Right cardiac atrium (tissue), 5 donors: ENCODE measurements at places on chromosomes 11 and 22. TPM values are rescaled to one million over a fixed set of nuclear protein-coding genes. Genes with fewer than 3 reads are reported as not detected.
A peak's percentile ranks its signal among the peaks of the same experiment; 100 is the strongest.

TSGA10IP gene
- not detected for total RNA-seq

ESAM gene
- 31.2 TPM for total RNA-seq

OR8A1 gene
- not detected for total RNA-seq

ZNF214 gene
- 2.1 TPM for total RNA-seq

OR10A2 gene
- not detected for total RNA-seq

OR56A1 gene
- total RNA-seq: not detected

GLB1L3 gene
- not detected for total RNA-seq

CASP5 gene
- not detected for total RNA-seq

GAB4 gene
- total RNA-seq: not detected

BATF2 gene
- 1.4 TPM for total RNA-seq

TUB gene
- total RNA-seq: 24.8 TPM

MS4A6A gene
- 99.0 TPM for total RNA-seq

- DNase-seq: no peak
Measured at GRCh38 chr11:27367881-27368280, 4.9 kb upstream of the CCDC34 start.

GRCh38 chr11:26930518-26931247 is 63.2 kb upstream of the FIBIN start:
- no peak for DNase-seq

GRCh38 chr11:72609045-72609444 is 65.2 kb downstream of the PDE2A start:
- no peak for DNase-seq

DNA sequence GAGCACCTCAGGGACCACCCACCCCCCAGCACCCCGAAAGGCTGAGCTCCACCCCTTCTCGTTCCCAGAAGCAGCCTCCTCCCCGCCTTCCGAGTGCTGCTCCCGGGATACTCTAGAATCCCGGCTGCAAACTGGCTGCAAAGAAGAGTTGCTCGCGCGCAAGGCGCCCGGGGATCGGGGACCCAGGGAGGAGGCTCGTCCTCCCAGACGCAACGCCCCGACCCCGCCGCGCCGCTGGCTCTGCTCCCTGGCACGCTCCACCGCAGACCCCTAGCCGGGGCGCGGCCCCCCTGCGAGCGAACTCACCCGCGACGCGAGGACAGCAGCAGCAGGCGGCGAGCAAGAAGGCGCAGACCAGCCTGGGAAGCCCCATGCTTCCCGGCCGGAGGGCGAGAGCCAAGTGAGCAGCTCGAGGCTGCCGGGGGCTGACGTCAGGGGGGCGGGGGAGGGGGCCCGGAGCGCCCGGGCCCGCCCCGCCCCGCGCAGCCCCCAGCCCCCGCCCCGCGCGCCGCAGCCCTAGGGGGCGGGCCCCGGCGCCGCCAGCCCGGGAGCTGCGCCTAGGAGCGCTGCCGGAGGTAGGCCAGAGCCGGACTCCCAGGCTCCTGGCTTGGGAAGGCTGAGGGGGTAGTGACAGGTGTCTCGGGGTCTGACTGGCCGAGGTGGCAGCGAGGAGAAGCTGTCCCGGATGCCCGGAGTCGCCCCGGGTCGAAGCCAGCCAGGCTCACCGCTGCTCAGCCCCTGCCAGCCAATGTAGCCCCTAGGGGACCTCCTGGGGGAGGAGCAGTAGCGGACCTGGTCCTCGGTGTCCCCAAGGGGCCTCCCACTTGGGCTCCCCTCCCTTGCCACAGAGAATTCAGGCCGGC is at the start of gene MCAM:
Gene MCAM, minus strand, starts transcription at position 402 of the 863 bp plus-strand sequence. Its CDS starts 29 bp downstream, at position 373.
- DNase-seq: peak; percentile 75

DNA sequence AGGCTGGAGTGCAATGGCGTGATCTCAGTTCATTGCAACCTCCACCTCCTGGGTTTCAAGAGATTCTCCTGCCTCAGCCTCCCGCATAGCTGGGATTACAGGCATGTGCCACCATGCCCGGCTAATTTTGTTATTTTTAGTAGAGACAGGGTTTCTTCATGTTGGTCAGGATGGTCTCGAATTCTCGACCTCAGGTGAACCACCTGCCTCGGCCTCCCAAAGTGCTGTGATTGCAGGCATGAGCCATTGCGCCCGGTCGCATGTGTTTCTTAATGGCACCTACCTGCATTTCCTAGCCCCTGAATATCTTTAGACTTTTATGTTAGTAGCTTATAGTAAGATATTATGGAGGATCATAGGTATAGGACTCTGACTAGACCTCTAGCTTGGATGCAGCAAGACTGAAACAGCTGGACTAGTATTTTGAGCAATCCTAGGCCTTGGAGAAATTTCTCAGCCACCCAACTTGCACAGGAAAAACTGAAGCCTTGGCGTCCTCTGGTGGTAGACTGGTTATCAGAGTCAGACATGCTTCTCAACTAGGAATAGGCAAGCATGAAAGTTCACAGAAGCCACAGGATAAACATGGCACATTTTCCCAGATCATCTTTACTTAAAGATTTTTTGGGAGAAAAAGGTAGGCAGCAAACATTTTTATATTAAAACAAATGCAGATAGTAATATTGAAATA is 22.7 kb upstream of the C1QTNF4 start:
- no peak for DNase-seq

GRCh38 chr11:76424379-76424778 is 20.4 kb upstream of the EMSY start:
- DNase-seq: no peak

DNA sequence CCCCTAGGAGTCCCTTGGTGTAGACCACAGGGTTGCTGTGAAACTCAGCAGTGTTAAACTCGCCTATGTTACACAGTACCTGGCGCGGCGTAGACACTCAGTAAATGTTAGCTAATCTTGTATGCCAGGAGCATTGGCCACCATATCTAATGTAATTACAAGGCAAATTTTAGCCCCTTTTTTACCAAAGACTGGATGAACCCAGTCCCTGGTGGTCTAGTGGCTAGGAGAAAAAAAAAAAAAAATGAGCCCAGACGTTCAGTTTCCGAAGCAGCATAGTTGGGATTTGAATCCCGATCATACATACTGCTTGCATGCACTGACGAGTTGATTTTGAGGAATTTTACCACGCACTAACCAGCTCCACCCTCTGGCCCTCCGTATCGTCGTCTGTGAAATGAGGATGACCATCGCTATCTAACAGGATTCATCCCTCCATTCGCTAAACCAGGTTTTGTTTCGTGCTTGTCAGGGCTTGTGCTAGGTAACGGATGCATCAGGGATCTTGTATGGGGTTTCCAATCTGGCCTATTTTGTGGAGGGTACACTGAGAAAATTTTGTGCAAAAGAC is 688 bp downstream of the PTS start:
- no peak for DNase-seq

- no peak for DNase-seq
Measured at GRCh38 chr11:111303461-111303860, 5.1 kb downstream of the POU2AF3 start.

GRCh38 chr11:117334896-117335295 is 7.2 kb downstream of the CEP164 start:
- DNase-seq: no peak

- no peak for DNase-seq
Measured at GRCh38 chr11:111355956-111356659, 23.0 kb downstream of the POU2AF1 start.

DNA sequence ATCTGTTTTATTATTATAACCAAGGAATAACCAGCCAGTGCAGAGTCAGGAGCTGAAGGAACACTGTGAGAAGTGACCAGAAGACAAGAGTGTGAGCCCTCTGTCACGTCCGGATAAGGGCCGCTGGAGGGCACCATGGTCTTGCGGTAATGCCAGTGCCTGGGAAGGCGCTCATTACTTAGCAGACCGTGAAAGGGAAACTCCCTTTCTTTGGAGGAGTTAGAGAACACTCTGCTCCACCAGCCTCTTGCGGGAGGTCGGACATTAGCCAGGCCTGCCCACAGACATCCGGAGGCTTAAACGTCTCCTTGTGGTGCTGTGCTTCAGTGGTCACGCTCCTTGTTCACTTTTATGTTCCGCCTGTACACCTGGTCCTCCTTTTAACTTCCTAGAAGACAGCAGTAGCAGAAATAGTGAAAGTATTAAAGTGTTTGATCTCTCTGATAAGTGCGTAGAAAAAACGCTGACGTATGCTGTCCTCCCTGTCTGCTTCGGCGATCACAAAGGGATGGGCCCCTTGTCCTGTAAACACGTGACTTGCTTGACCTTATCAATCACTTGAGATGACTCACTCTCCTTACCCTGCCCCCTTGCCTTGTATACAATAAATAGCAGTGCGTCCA is 120.6 kb upstream of the LMO1 start:
- no peak for DNase-seq

DNA sequence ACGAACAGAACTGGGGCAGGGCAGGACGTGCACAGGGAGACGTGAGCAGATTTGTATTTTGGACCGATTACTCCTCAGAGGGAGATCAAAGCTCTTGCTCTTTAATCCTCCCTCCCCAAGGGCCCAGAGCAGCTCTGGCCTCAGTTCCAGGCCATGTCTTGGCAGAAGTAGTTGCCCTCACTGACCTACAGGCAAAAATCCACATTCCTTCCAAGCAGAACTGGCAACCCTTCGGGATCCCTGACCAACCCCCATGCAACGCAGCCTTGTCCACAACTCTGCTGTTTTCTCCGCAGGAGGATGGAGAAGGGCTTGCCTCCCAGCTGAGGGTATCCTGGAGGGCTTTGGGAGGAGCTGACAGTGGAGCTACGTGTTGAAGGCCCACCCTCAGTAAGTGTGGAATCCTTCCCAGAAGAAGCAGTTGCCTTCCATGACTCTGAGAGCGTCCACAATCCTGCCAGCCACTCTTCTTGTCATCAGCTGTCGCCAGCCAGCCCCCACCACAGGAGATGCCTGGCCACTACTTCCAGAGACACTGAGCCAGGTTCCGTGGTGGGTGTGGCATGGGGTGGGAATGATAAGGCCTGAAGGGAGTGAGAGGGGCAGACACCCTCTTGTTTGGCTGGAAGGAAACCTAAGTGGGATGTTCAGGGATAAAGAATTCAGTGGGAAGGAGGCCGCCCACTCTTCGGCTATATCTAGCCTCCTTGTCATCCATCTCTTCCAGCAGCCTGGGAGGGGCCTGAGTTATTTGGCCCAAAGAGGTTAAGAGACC is 68.1 kb downstream of the PDE2A start:
- peak; percentile 69 for DNase-seq

- DNase-seq: no peak
Measured at GRCh38 chr11:32315121-32315520, 120.2 kb downstream of the WT1 start.

- DNase-seq: no peak
Measured at GRCh38 chr22:46501701-46502100, 35.7 kb downstream of the CELSR1 start.

- DNase-seq: no peak
Measured at GRCh38 chr11:86736291-86737143, 63.8 kb upstream of the PRSS23 start.

DNA sequence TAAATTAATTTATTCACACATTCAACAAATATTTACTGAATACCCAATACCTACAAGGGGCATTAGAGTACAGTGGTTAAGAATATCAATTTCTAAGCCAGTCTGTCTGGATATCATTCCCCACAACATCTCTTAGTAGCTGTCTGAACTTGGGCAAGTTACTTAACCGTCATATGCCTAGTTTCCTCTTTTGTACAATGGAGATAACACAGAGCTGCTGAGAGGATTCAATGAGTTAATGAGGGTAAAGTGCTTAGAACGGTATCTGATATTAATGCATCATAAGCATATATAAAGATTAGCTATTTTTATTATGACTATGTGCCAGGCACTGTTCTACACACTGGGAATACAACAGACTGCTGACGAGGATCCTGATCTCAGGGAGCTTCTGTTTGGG is 116.4 kb downstream of the APOL5 start:
- DNase-seq: no peak

DNA sequence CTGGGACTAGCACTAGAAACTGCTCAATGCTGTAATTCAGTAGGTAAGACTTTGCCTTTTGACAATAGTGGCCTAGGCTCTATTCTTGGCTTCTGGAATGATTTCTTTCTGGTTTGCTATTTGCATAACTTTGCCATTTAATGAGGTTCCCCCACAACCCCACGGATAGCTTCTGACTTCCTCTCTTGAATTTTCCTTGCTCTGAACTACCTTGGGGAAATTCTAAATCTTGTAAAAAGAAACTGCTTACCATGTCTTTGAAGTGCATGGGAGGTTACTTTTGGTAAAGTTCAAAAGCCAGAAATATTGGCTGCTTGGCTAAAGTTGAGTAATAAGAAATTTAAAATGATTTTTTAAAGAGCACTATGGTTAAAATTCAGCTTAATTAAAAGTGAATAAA is 35.3 kb downstream of the CARD18 start:
- no peak for DNase-seq

DNA sequence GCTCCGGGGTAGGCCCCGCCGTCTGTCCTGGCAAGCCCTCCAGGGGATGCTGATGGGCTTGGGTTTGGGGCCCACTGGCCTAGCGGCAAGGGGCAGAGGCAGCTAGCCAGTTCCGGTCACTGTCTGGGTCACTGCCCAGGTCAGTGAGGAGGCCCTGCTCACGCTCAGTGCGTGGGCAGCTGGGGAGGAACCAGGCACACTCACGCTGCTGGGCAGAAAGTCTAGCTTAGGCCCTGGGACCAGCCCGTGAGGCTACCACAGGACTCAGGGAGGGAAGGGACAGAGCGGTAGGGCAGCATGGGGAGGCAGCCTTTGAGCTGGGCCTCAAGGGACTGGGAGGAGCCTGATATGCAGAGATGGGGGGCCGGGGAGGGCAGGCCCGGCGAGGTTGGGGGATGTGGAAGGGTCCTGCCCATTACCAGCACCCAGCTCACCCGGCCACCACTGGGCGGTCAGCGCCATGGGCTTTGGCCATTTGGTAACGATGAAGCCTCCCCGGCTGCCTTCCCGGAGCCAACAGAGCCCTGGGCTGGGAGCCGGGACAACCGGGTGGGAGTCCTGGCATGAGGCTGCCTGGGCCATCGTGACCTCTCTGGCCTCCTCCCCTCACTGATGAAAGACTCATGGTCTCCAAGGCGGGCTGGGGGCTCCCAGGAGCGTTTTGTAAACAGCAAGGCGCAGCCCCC is 14.2 kb downstream of the SHISAL1 start:
- peak; percentile 52 for DNase-seq

GRCh38 chr22:47245786-47246185 is 483.3 kb downstream of the TBC1D22A start:
- no peak for DNase-seq

- DNase-seq: no peak
Measured at GRCh38 chr11:111782109-111782741, 16.0 kb upstream of the PPP2R1B start.

DNA sequence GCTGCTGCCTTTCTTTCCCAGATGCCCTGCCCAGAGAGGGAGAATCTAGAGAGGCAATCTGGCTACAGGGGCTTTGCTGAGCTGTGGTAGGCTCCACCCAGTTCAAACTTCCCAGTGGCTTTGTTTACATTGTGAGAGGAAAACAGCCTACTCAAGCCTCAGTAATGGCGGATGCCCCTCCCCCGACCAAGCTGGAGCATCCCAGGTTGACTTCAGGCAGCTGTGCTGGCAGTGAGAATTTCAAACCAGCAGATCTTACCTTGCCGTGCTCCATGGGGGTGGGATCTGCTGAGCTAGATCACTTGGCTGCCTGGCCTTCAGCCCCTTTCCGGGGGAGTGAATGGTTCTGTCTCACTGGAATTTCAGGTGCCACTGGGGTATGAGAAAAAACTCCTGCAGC is 12.2 kb downstream of the BDNF start:
- DNase-seq: no peak
